Suprapubic skin (tissue), 4 donors: ENCODE measurements at places on chromosomes 13 and 19. TPM values are rescaled to one million over a fixed set of nuclear protein-coding genes. Genes with fewer than 3 reads are reported as not detected.

GRCh38 chr13:42766016-42766415 is 15.4 kb upstream of the FAM216B start:
- no peak overlapping the region for H3K4me3 ChIP-seq
- H3K4me1 ChIP-seq, result no peaks in the 10 kb centered on the region
- no peaks in the 10 kb centered on the region for H3K36me3 ChIP-seq
- H3K27ac ChIP-seq, result no peak overlapping the region
- H3K27me3 ChIP-seq, result no peaks in the 10 kb centered on the region

- H3K4me3 ChIP-seq, result no peak overlapping the region
- H3K4me1 ChIP-seq, result no peaks in the 10 kb centered on the region
- DNase-seq, result no peak
- no peak overlapping the region for H3K27ac ChIP-seq
- peaks cover 16% of the 10 kb centered on the region for H3K36me3 ChIP-seq
- H3K27me3 ChIP-seq, result peaks cover 17% of the 10 kb centered on the region
These were observed 7.8 kb downstream of the PLPP2 start for GRCh38 chr19:283395-283794.

- H3K4me3 ChIP-seq, result no peak overlapping the region
- no peak for DNase-seq
- peak overlapping the region; percentile 92 for H3K27ac ChIP-seq
- H3K36me3 ChIP-seq, result peaks cover under 1% of the 10 kb centered on the region
- H3K4me1 ChIP-seq, result peaks cover 94% of the 10 kb centered on the region
These were observed 5.9 kb upstream of the CIRBP start for GRCh38 chr19:1263188-1263587.

DNA sequence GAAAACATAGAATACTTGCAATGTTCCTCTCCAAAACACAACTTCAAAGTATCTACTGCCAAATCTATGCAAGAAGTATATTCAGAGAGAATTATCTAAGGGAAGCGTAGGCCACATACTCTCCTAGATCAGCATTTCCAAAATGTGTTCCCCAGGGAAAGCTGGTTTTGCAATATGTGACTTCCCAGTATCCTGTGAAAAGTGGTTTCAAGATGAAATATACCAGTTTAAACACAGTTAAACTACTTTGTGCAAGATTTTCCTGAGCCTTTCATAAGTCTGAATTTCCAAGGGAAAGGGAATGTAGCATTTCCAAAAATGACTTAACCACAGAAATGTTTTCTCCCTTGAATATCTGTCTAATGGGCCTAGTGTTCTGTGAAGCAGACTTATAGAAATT is 7.6 kb downstream of the STARD13 start:
- H3K27ac ChIP-seq, result peak overlapping the region; percentile 48
- H3K36me3 ChIP-seq, result no peaks in the 10 kb centered on the region
- no peaks in the 10 kb centered on the region for H3K27me3 ChIP-seq
- peaks cover 67% of the 10 kb centered on the region for H3K4me1 ChIP-seq

DNA sequence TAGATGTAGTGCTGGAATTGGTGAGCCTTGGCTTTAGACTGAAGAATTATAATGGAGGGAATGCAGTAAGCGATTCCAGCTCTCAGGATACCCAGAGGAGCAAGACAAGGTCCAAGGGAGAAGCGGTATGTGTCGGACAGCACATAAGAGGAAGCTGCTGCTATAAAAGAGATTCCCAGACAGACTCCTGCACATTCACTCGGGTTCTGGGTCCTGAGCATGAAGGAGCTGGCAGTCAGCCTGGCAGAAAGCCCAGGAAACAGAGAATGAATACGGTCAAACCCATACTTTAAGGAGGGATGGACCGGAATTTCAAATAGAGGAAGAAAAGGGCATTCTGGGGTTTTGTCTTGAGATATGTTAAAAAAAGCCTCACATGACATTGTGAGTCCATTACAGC is 308.3 kb downstream of the DNAJC15 start:
- DNase-seq, result no peak
- no peaks in the 10 kb centered on the region for H3K27me3 ChIP-seq
- H3K27ac ChIP-seq, result no peak overlapping the region
- H3K36me3 ChIP-seq, result no peaks in the 10 kb centered on the region

- no peak for DNase-seq
- peak overlapping the region; percentile 61 for H3K4me3 ChIP-seq
- H3K27ac ChIP-seq, result peak overlapping the region; percentile 72
- H3K27me3 ChIP-seq, result no peaks in the 10 kb centered on the region
These were observed 546 bp upstream of the ZNF546 start for GRCh38 chr19:39996218-39996810.

DNA sequence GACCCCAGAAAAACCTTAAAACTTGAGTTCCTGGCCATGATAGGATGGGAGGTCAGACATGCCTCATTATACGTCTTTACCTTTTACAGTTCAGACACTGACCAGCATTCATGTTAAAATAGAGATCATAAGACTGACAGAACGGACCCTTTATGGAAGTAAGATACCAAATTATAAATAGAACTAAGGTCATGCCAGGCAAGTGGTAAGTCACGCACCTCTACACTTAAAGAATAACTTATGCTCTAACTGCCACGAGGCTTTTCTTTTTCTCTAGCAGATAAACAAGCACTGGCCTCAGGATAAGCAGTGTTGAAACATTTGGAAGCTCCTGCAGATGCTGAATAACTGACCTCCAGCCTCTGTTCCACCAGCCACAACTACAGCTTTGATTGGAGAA is 28.4 kb downstream of the GPR42 start:
- no peak for DNase-seq
- H3K4me3 ChIP-seq, result no peak overlapping the region
- no peak overlapping the region for H3K27ac ChIP-seq
- no peaks in the 10 kb centered on the region for H3K4me1 ChIP-seq
- H3K36me3 ChIP-seq, result no peaks in the 10 kb centered on the region
- H3K27me3 ChIP-seq, result no peaks in the 10 kb centered on the region

GRCh38 chr19:4897146-4897545 is 5.5 kb downstream of the ARRDC5 start:
- no peaks in the 10 kb centered on the region for H3K27me3 ChIP-seq
- no peak overlapping the region for H3K4me3 ChIP-seq
- no peaks in the 10 kb centered on the region for H3K36me3 ChIP-seq
- H3K27ac ChIP-seq, result no peak overlapping the region

GRCh38 chr13:90197722-90198121 is 1149.8 kb upstream of the MIR17HG start:
- H3K4me1 ChIP-seq, result no peaks in the 10 kb centered on the region
- H3K4me3 ChIP-seq, result no peak overlapping the region
- DNase-seq, result no peak
- H3K27ac ChIP-seq, result no peak overlapping the region
- no peaks in the 10 kb centered on the region for H3K27me3 ChIP-seq

DNA sequence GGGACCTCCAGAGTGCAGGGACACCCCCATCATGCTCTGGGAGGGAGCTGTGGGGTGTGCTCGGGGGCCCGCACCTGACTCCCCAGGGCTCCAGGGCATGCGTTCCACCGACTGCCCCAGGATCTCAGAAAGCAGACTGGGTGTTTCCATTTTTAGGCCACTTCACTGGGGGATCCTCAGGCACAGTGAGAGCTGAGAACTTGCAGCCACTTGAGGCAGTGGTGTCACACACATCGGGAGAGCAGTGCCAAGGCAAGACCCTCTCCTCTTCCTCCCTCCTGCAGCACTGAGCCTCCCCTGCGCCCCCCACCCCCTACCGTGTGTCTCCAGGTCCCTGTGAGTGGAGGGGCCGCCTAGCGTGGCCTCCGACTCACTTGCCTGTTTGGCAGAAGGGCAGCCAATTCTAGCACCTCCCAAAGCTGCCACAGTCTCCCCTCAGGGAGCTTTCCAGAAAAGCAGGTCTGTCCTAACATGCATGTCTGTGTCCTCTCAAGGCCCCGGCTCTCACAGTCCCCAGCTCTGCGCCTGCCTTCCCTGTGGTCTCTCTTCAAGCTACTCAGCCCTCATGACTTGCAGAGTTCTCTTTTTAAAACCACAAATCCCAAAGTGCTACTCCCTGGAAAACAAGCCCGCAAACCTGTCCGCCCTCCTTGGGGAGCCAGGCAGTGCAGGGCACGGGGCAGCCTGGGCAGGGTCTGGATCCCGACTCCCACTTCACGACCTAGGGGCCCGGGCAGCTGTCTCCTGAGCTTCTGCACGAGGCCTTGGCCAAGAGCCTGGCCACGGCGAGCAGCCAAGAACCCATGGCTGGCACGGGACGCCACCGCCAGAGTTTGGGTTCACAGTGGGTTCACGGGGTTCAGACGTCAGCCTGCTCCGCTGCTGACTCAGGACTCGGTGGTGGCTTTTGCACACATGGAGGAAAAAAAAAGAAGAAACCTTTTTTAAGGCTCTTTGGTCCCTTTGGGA is 94.1 kb downstream of the STK24 start:
- H3K4me3 ChIP-seq, result no peak overlapping the region
- H3K27ac ChIP-seq, result peak overlapping the region; percentile 88
- DNase-seq, result peak; percentile 83
- peaks cover 8% of the 10 kb centered on the region for H3K36me3 ChIP-seq
- H3K4me1 ChIP-seq, result peaks cover 79% of the 10 kb centered on the region

- no peaks in the 10 kb centered on the region for H3K36me3 ChIP-seq
- peaks cover 7% of the 10 kb centered on the region for H3K27me3 ChIP-seq
- H3K4me3 ChIP-seq, result no peak overlapping the region
- H3K4me1 ChIP-seq, result no peaks in the 10 kb centered on the region
These were observed 472.2 kb downstream of the MYO16 start for GRCh38 chr13:109101550-109102144.

The ZNF610 gene
- total RNA-seq, result 1.2 TPM

The PALM gene
- total RNA-seq, result 45.4 TPM

The RNF225 gene
- not detected for total RNA-seq

The TDRD12 gene
- 0.42 TPM for total RNA-seq
